H9 (cell line): ENCODE measurements at places on chromosomes 2 and 18.

GRCh38 chr2:127153691-127154158 is 46.8 kb upstream of the BIN1 start:
- no peak for DNase-seq

GRCh38 chr2:12035029-12035720 is 288.7 kb downstream of the LPIN1 start:
- no peak for DNase-seq

GRCh38 chr2:145644820-145645302 is 1124.9 kb upstream of the ZEB2 start:
- no peak for DNase-seq

- no peak for DNase-seq
Measured at GRCh38 chr2:20065885-20066602, 14.6 kb upstream of the LAPTM4A start.

- no peak for DNase-seq
Measured at GRCh38 chr2:63914311-63914710, 72.6 kb downstream of the UGP2 start.

GRCh38 chr18:73891572-73892421 is 255.8 kb downstream of the FBXO15 start:
- DNase-seq, result peak; percentile 81

DNA sequence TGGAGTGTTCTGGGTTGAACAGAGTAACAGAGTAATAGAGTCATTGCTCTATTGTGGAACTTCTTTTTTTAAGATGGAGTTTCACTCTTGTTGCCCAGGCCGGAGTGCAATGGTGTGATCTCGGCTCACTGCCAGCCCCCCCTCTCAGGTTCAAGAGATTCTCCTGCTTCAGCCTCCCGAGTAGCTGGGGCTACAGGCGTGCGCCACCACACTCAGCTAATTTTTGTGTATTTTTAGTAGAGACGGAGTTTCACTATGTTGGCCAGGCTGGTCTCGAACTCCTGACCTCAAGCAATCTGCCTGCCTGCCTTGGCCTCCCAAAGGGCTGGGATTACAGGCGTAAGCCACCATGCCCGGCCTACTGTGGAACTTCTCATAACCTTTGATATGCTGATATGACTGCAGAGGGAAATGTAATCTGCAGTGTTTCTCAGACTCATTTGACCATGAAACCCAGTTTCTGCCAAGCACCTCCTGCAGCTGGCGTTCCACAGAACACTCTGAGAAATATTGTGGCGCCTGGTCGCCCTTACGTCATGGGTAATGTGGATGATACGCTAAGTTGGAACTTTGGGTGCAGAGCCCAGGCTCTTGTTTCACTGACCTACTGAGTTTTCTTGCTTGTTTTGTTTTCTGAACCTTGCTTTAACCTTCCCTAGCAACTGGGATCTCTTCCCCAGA is 213.8 kb downstream of the BCL2 start:
- DNase-seq, result no peak

DNA sequence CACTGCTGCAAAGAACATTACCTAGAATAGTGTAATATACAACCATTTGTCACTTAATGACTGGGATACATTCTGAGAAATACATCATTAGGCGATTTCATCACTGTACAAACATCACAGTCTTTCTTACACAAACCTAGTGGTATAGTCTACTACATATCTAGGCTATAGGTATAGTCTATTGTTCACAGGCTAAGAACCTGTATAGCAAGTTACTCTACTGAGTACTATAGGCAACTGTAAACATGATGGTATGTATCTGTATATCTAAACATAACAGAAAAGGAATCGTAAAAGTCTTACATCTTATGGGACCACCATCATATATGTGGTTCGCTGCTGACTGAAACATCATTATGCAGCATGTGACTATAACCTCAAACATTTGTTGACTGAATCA is 21.4 kb downstream of the SP3 start:
- DNase-seq, result no peak

DNA sequence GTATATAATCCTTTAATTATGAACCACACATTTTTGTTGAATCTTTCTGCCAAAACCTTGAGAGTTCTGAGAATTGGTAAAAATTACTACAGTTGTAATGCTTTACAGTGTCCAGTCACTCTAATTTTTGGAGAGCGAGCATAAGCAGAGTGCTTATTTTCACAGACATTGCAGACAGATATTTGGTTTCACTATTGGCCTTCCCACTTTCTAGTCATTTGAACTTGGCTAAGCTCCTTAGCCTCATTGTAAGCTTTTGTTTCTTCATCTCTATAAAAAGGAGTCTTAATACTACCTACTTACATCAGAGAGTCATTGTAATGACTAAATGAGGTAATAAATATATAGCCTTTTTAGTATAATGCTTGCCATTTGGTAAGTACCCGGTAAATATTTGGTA is 80.4 kb downstream of the LCLAT1 start:
- DNase-seq, result no peak

- DNase-seq, result peak; percentile 83
Measured at GRCh38 chr2:188456114-188456909, 164.6 kb downstream of the GULP1 start.

- DNase-seq, result no peak
Measured at GRCh38 chr2:9334761-9335160, 88.6 kb downstream of the ITGB1BP1 start.

DNA sequence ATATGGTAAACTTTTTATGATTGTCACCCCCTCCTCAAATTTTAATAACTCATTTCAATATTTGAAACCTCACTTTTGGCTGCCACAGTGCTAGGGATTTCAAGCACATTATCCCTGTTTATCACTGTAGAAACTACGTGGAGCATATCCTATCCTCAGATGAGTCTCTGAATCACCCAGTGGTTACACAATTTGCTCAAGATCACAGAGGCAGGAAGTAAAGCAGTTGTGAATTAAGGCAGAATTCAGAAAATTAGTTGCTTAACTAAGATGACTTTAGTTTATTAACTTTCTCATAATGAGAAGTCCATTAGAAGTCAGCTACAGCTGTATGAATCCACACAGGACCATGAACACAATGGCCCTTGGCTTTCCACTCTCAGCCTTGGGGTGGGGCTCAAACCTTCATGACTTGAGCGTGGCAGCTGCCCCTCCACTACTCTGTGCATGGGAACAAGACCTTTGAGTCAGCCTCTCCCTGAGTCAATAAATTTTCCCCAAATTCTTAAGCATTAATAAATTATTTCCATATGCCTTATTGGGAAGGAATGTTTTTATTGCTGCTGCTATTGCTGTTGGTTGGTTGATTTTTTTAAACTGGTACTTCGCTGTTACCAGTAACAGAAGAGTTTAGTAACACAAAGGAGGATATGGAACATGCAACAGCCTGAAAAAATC is 369.0 kb downstream of the CBLN2 start:
- DNase-seq, result no peak

- peak; percentile 55 for DNase-seq
Measured at GRCh38 chr2:127455566-127456493, 37.6 kb downstream of the PROC start.

DNA sequence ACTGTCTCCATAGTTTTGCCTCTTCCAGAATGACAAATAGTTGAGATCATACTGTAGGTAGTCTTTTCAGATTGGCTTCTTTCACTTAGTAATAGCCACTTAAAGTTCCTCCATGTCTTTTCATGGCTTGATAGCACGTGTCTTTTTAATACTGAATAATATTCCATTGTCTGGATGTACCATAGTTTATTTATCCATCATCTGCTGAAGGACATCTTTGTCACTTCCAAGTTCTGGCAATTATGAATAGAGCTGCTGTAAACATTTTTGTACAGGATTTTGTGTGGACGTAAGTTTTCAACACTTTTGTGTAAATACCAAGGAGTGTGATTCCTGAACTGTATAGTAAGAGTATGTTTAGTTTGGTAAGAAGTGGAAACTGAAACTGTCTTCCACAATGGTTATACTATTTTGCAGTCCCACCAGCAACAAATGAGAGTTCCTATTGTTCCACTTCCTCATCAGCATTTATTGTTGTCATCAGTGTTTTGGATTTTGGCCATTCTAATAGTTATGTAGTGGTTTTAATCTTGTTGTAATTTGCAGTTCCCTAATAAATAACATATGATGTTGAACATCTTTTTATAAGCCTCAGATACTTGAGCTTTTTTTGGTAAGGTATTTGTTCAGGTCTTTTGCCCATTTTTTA is 18.9 kb downstream of the LTBP1 start:
- DNase-seq, result no peak

DNA sequence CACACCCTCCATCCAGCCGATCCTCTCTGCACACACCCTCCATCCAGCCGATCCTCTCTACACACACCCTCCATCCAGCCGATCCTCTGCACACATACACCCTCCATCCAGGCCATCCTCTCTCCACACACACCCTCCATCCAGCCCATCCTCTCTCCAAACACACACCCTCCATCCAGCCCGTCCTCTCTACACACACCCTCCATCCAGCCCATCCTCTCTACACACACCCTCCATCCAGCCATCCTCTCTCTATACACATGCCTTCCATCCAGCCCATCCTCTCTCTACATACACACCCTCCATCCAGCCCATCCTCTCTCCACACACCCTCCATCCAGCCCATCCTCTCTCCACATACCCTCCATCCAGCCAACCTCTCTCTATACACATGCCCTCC is 83.1 kb downstream of the EIPR1 start:
- no peak for DNase-seq

DNA sequence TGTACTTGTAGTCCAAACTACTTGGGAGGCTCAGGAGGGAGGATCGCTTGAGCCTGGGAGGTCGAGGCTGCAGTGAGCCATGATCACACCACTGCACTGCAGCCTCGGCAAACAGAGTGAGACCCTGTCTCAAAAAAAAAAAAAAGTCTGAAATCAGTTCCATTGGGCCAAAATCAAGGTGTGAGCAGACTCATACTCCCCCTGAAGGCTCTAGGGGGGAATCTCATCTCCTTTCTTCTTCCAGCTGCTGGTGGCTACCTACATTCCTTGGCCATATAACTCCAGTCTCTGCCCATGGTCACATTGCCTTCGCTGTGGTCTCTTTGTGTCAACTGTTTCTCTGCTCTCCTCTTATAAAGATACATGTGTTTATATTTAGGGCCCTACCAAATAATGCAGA is 234.0 kb downstream of the LRRTM1 start:
- DNase-seq, result no peak

DNA sequence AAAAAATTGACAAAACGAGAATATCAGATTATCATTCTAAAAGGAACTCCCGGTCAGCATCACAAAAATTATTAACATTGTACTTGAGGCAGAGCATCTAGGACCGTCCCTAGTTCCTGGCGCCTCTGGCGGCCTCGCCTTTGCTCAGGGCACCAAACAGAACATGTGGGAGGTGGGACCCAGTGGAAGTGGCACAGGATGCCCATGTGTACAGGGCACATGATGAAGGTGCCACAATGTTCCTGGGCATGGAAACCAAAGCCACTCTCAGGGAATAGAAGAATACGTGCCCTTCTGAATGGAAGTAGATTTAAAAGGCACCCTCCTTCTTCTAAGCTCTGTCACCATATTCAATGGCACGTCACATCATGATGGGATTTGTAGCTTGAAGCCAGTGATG is 30.1 kb upstream of the MARCO start:
- DNase-seq, result no peak

DNA sequence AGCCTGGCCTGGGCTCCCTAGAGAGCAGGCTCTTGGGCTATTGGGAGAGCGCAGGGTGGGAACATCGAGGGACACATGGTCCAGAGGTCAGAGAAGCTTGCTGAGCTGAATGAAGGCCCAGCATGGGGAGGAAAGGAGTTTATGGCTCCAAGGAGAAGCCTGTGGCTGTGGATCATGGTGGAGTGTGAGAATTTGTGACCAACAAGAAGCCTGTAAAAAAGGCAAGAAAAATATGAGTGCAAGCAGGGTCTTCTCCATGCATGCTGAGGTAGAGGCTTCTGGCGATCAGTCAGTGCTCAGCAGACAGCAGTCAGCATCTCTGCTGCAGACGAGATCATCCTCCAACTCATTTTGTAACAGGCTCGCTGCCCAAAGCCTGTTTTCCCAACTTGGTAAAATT is 1.3 kb upstream of the SCYGR3 start:
- DNase-seq, result no peak

GRCh38 chr18:41973983-41974382 is 18.9 kb downstream of the PIK3C3 start:
- no peak for DNase-seq

DNA sequence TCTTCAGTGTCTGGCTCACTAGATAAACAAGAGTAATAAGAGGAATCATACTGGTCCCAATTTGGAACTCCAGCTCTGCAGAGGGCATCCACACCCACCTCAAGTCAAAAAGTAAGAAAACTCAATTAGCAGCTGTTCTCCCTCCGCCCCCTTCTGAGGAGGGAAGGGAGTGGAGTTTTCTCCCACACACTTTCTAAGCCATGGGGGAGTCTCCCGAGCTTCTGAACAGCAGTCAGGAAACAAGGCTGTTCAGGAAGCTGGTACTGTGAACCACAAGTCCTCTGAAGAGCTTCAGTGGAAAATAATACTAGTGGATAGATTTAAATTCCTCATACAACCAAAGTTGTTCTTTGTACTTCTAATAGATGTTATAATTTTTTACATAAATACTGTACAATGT is 32.9 kb upstream of the SPTBN1 start:
- DNase-seq, result no peak

DNA sequence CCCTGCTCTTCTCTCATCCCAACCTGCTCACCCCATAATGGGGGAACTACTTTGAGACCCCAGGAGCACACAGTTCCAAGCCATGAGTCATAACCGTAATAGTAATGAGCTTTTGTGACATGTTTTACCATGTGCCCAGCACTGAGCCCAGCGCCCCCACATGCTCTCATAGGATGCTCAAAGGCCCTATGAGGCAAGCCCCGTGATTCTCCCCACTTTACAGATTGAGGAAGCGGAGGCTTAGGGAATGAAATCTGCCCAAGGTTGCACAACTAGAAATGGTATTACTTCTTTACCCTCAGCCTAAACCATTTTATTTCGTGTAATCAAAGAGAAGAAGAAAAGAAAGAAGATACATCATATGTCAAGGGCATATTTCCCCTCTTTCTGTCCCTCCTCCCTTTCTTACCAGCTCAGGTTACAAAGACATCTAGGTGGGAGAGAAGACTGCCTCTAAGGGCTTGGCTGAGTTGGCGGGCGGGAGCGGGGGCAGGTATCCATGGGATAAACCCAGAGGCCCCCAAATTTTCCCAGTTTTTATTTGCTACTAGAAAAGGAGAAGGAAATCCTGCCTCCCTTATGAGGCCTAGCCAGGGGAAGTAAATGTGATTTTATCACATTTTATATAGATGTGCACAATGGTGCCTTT is 24.2 kb downstream of the BCL11A start:
- DNase-seq, result no peak
